Left ventricle myocardium inferior (tissue), 1 donor: ENCODE measurements at places on chromosomes 11 and 22. TPM values are rescaled to one million over a fixed set of nuclear protein-coding genes. Genes with fewer than 3 reads are reported as not detected.

The APLNR gene
- 8.5 TPM for total RNA-seq

The OR52K1 gene
- not detected for total RNA-seq

- DNase-seq = no peak
- peaks cover 6% of the 10 kb centered on the region for H3K4me1 ChIP-seq
- H3K27me3 ChIP-seq = peaks cover 6% of the 10 kb centered on the region
Observed at GRCh38 chr11:7896009-7896785, 34.9 kb downstream of the OR10A6 start.

DNA sequence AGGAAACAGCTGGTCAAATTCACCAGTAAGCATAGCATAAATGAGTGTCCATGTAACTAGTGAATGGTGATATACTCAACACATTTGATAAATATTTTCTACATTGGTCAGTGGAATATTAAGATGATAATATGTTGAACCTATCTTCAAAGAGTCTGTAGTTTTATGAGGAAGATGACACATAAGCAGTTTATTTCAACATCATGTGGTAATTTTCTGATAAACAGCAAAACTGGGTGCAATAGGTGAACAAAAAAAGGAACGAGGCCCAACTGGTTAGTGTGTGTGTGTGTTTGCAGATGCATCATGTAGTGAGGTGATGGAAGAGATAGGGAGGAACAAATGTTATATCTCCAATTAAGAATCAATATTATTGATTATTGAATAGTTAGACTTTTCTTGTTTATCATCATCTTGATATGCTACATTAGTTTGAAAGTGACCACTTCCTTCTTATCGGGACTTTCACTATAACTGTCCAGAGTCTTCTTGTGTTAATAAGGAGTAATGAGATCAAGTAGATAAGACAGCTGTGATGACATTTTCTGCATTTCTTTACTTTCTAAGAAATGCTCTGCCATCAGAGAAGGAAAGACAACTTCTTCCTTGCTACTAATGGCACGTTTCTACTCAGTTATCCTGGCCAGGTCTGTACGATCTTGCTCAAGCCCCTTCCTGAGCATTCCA, 270.7 kb downstream of the ETS1 start:
- H3K27me3 ChIP-seq = no peaks in the 10 kb centered on the region
- no peak overlapping the region for H3K4me3 ChIP-seq
- H3K27ac ChIP-seq = no peak overlapping the region
- H3K4me1 ChIP-seq = no peaks in the 10 kb centered on the region
- no peak for DNase-seq

- H3K4me3 ChIP-seq = no peak overlapping the region
- H3K27ac ChIP-seq = no peak overlapping the region
- H3K4me1 ChIP-seq = no peaks in the 10 kb centered on the region
- H3K36me3 ChIP-seq = no peaks in the 10 kb centered on the region
- no peaks in the 10 kb centered on the region for H3K27me3 ChIP-seq
- no peak for DNase-seq
Observed at GRCh38 chr11:94574193-94574961, 7.2 kb downstream of the PIWIL4 start.

GRCh38 chr11:11884774-11885481, 43.2 kb downstream of the USP47 start:
- H3K4me1 ChIP-seq = peaks cover 35% of the 10 kb centered on the region
- H3K4me3 ChIP-seq = no peak overlapping the region
- no peak overlapping the region for H3K27ac ChIP-seq
- no peak for DNase-seq
- H3K36me3 ChIP-seq = peaks cover 41% of the 10 kb centered on the region

- H3K4me3 ChIP-seq = no peak overlapping the region
- no peak overlapping the region for H3K27ac ChIP-seq
- H3K4me1 ChIP-seq = peaks cover 6% of the 10 kb centered on the region
- H3K27me3 ChIP-seq = peaks cover 50% of the 10 kb centered on the region
- DNase-seq = no peak
Observed at GRCh38 chr11:71542879-71543777, 5.1 kb upstream of the KRTAP5-9 start.

GRCh38 chr11:28017816-28018215, 90.1 kb downstream of the KIF18A start:
- H3K4me3 ChIP-seq = no peak overlapping the region
- no peaks in the 10 kb centered on the region for H3K36me3 ChIP-seq
- DNase-seq = no peak
- no peaks in the 10 kb centered on the region for H3K4me1 ChIP-seq
- no peak overlapping the region for H3K27ac ChIP-seq

DNA sequence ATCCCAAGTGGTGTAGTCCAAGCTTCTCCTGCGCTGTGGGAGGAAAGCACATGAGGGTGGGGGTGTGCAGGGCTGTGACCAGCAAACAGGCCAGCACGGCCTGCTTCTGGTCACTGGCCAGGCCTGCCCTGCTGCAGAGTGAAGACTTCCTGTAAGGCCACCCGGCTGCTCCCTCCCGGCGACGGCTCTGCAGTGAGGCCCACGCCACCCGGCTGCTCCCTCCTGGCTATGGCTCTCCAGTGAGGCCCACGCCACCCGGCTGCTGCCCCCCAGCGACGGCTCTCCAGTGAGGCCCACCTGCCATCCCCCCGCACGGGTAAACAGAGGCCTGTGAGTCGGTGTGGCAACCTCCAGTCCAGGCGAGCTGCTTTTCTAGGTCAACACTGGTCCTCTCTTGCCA, 31.4 kb upstream of the BRSK2 start:
- DNase-seq = no peak
- no peak overlapping the region for H3K4me3 ChIP-seq
- H3K4me1 ChIP-seq = no peaks in the 10 kb centered on the region
- H3K27ac ChIP-seq = no peak overlapping the region

DNA sequence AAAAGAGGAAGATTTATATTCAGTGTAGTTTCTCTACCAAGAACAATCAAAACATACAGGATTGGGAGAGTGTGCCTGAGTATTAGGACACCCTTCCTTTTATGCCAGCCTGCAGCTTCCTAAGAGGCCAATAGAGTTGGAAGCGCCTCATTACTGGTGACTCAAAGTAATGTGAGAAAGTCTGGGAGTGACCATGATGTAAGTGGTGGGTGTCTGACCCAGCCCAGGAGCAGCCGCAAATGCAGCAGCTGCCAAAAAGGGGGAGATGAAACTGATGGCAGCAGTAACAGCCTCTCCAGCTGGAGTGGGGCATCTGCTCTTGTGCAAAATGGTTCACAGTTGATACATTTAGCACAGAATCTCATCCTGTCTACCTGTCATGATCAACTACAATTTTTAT, 62.0 kb downstream of the ZNF280B start:
- H3K27ac ChIP-seq = no peak overlapping the region
- no peak for DNase-seq
- no peak overlapping the region for H3K4me3 ChIP-seq
- H3K36me3 ChIP-seq = no peaks in the 10 kb centered on the region
- H3K27me3 ChIP-seq = peaks cover 71% of the 10 kb centered on the region
